ENCODE measurements at places on chromosomes 12 and 14.

DNA sequence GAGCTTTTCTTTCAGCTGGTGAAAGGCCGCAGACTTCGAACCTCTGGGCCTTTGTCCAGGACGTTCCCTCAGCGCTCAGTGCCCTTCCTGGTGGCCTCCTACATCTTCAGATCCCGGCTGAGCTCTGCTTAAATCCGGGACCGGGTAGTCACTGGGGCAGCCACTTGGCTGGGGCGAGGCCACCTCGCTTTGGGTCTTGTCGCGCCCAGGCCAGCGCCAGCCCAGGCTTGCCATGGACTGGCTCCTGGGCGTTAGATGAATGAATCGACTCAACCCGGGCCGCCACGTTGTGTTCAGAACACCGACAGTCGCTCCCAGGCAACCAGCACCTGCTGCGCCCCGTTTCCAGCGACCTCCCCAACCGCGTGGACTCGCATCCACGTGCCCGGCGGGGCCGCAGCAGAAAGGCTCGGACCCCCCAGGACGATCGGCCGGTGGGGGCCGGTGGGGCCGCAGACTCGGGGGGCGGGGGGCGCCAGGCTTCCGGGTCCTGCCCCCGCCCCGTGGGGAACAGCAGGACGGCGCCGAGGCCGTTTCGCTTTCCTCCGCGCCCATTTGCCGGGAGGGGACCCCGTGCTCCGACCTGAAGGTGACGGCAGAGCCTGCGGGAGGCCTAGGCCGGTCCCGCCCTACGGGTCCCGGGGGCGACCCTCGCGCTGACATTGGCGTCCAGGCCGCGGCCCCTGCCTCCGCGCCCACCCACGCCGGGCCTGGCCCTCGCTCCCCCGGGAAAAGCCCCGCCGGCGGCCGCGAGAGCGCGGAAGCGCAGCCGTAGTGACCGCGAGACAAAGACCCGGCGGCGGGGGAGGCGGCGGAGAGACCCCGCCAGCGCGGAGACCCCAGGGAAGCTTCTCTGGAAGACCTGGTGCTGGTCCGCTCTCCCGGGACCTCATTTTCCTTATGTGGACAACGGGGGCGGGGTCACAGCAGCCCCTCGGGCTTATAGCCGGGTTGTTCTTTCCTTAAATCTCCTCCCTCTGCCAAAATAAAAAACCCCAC is 37.3 kb upstream of the RCOR1 start:
- DNase-seq, result no peak

DNA sequence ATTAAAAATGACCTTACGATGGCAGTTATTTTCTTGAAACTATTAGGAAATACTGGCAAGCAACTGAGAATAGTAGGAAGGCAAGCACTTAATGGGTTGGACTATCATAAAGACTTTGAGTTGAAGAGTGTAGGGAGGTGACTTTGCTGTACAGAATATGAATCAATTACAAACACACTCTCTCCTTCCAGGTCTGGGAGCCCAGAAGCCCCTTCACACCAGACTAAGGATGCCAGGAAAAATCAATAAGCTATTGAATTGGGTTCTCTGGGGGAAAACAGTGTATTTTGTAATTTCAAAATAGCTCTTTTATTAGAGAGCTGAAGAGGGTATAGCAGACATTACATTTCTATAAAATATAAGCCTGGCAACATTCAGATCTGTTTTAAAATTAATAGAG is 736.4 kb downstream of the NOVA1 start:
- DNase-seq, result no peak

GRCh38 chr12:124864326-124864752 is 675 bp upstream of the SCARB1 start:
- DNase-seq, result no peak

DNA sequence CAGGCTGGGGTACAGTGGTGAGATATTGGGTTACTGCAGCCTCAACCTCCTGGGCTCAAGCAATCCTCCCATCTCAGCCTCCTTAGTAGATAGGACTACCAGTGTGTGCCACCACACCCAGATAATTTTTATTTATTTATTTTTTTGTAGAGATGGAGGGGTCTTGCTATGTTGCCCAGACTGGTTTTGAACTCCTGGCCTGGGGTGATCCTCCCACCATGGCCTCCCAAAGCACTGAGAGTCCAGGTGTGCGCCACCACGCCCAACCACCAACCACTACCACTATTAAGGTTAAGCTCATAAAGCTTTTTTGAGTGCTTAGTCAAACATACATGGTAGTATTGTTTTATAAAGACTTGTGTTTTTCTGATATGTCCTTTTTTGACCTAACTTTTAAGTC is 3.9 kb downstream of the RIOX1 start:
- DNase-seq, result no peak

GRCh38 chr12:60693019-60693626 is 1097.3 kb downstream of the SLC16A7 start:
- no peak for DNase-seq

DNA sequence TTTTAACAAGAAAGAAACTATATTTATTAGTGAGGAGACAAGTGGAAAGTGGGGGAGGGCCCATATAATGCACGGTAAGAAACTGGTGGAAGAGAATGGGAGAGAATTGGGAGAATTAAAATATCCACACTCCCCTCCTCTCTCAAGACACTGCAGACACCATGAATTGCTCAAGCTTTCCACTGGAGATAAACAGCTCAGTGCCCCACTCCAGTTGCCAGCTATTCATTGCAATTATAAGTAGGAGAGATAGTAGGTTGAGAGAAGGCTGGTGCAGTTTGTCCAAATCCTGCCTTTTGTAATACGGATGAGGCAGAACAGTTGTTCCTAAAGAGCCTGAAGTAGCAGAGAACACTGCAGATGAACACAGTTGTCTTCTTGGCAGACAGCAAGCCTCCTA is 38.2 kb downstream of the DCAF5 start:
- no peak for DNase-seq

DNA sequence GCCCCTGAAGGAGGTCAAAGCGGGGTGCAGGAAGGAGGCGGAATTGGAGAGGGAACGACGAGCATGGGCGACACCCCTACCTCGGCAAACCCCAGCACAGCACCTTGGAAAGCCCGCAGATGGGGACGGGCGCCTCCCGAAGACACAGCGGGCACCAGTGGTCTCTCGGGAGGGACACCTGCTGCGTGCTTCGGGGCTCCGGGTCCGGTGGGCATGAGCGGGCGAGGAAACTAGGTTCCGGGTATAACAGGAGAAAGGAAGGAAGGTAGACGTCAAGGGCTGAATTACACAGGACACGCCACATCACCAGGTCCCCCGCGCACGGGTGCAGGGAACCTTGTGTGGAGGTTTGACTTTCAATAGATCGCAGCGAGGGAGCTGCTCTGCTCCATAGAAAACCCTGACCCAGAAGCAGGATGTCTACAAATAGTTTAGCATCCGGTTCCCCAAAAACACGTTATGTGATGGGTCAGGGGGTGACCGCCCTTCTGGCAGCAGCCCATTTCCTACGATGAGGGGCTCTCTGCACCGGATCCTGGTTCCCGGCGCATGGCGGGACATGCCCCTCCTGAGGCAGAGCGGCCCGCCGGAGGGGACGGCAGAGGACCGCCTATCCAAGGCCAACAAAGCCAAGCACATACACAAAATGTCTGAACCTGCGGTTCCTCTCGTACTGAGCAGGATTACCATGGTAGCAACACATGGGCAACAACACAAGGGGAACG is 196.9 kb downstream of the ALG10 start:
- DNase-seq, result no peak

DNA sequence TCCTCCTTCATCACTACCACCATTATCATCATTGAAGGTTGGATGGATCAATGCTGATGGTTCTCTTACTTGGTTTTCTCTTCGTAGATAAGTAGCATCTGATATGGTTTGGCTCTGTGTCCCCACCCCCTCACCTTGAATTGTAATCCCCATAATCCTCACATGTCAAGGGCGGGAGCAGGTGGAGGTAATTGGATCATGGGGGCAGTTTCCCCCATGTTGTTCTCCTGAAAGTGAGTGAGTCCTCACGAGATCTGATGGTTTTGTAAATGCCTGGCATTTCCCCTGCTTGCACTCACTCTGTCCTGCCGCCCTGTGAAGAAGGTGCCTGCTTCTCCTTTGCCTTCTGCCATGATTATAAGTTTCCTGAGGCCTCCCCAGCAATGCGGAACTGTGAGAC is 172.4 kb upstream of the PWP1 start:
- DNase-seq, result no peak

GRCh38 chr12:43964033-43964432 is 128.2 kb downstream of the TMEM117 start:
- no peak for DNase-seq

- no peak for DNase-seq
Observed at GRCh38 chr12:99153293-99153692, 494.3 kb upstream of the GARIN6 start.

- DNase-seq, result no peak
Observed at GRCh38 chr14:104212206-104213095, 74.1 kb downstream of the KIF26A start.

GRCh38 chr14:56846970-56847930 is 37.0 kb upstream of the OTX2 start:
- DNase-seq, result no peak

DNA sequence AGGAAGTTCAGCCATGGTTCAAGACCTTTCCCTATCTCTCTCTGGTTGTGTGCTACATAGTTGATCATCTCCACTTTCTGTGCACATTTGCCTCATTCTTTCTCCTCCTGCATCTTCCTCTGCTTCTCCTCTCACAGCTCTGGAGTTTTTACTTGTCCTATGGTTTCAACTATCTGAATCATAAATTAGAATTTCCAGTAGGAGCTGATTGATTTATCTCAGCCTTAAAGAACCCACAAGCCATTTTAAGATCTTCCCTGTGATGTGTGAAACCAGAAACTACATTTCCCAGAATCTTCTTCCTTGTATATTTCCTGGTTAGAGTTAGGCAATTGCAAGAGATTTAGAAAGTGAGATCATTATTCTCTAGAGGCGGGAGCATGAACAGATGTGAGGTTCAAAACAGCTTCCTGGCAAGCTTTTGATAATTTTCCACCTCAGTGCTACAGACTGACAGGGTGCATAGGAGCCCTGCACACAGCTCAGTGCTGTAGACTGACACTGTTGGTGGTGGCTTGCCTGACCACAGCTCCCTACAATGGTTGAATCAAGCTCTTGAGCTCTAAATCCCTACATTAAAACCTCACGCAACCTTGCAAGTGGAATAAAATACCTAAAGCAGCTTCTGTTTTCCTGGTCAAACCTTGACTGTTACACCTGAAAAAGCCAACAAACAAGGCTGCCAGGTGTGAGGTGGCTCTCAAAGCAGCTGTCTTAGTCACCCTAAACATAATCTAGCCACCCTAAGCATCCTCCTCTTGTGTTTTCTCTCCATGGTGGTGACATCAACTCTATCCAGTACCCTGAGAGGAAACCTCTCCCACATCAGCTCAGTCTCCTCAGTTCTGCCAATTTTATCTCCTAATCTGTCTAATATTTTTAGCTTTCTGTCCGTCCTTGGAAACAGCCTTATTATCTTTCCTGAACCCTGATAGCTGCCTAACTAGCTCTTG is 21.5 kb upstream of the IFNG start:
- no peak for DNase-seq

- DNase-seq, result no peak
Observed at GRCh38 chr12:32455607-32456071, 56.3 kb downstream of the FGD4 start.

GRCh38 chr14:59827401-59827800 is 43.2 kb downstream of the RTN1 start:
- no peak for DNase-seq

GRCh38 chr14:71451501-71451900 is 480.7 kb upstream of the RGS6 start:
- DNase-seq, result no peak

DNA sequence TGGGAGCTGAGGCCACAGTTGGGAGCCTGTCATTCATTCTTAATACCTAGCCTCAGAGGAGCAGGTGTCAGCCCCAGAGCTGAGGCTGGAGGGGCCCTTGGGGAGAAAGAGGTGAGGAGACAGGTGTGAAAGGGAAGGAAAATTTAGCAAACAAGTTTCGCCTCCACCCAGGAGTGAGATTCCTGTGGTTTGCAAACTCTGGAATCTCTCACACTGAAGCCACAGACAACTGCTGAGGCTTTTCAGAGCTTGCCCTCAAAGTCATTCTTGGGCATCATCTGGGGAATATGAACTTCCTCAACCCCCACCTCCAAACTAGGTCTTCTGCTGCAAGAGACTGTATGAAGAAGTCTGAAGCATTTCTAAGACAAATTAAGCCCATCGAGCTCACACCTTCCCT is 589.5 kb upstream of the TBX3 start:
- DNase-seq, result no peak

DNA sequence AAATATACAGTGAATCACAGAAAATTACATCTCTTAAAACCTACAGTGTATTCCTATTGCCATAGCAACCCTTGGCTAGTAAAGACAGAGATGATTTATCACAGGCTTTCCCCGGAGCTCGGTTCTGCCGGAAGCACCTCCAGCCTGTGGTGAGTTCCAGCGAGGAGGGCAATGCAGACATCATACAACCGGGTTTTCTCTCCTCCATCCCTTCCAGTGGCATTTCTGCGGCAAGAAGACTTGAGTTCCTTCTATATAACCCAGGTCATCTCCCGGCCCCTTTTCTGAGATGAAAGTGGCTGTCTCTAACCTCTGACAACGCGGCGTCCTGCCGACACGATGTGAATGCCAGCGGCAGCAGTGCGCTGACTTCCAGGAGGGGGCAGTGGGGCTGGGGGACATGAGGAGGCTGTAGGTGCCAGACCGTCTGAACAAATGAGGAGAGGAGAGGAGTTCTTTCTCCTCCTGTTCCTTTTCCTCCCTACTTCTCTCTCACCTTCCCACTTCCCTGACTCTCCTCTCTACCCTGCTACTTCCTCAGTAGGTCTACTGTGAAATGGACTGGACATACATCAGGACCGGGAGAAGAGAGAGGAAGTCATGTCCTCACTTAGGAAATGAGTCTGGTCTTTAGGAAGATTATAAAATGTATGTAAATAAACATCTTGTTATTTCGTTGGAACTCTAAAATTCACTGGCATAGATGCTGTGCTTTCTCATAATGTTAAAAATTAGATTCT is 68.6 kb upstream of the MAX start:
- DNase-seq, result peak; percentile 0

DNA sequence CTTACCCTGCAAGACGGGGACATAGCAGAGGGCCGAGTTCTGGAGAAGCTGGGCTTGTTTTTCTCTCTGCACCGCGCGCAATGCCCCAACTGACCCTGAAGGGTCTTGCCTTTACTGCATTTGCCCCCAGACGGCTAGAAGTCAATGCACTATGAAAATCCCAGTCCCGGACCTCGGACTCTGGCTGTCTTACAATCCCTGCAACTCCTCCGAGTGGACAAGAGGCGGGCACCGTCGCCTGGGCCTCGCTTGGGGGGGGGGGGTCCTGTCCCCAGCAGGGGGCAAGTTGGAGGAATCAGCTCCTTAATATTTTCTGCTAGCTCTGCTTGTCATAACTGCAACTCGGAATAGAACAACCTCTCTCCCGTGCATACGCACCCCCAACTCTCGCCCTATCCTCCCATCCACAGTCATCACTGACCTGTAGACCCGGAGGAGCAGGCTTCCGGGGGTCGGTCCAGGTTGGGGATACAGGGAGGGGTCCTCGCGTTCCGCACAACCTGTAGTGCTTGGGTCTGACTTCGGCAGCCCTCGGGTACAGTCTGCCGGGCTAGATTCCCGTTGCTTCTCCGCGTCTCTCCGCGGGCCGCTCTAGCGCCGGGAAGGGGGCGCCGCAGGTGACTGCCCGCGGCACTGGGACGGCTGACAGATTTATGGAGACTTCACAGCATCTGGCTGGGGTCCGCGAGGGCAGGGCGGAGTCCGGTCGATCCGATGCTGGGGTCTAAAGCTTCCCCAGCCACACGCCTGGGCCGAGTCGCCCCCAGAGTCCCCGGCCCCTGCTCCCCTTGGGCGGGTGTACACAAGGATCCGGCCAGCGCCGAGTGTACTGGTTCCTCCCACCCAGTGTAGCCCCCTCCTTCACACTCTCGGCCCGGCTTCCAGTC is 3.3 kb upstream of the PAX9 start:
- no peak for DNase-seq

All from stimulated activated CD8-positive, alpha-beta memory T cell treated with anti-CD3 and anti-CD28 coated beads, Interleukin-4, amount 100 ng/mL, for 1 hour (primary cell).